ENCODE measurements at places on chromosomes 6 and 20.

DNA sequence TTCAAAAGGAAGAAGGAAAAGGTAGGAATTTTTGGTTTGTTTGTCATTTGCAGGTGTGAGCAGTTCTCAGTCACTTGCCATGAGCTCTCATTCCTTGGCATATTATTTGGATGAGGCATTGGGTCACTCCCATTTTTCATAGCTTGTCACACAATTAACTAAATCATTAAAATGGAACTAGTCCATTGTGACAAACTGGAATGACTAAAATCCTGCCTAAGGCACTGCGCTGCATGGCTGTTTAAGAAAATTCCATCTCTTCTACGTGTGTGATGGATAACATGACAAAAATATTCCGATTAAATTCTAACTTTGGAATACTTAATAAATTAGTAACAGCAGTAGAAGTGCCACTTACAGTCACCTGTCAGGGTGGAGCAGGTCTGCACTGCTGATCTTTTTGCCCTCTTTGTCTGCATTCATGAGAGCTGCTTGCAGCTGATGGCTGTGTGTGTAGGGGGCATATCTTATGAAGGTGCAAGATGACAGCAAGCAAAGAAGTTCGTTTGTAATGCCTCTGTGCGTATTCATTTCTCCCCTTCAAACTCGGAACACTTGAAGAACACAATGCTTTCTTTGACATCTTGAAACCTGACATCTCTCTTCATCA is 1292.6 kb upstream of the MAP3K7 start:
- no peak for DNase-seq

DNA sequence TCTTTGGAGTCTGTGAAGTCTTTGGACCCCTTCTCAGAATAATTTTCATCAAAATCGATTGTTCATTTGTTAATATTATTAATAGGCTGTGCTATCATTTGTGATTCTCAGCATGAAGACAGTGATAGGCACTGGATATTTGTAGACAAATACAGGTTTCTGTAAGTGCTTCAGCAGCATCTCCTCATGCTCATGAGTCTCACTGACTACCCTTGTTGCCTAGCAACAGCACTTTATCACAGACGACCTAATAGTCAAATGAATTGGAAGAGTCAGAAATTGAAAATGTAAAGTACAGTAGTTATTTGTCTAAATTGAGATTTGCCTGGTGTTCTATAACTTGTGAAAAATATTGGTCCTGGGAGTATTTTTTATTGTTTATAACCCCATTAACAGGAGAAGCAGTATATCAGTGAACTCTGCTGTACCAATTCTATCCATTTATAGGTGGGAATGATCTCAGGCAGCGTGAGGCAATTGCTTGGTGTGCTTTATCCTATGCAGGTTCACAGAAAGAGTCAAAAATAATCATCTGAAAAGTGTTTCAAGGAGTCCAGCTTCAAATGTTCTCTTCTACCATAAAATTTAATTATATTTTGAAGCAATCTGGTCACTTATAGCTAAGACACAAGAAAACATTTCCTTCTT is 684.6 kb downstream of the RFPL4B start:
- no peak for DNase-seq

GRCh38 chr6:40336940-40337760 is 250.0 kb downstream of the LRFN2 start:
- DNase-seq: no peak

- DNase-seq: no peak
Measured at GRCh38 chr6:149160943-149161342, 156.6 kb upstream of the TAB2 start.

DNA sequence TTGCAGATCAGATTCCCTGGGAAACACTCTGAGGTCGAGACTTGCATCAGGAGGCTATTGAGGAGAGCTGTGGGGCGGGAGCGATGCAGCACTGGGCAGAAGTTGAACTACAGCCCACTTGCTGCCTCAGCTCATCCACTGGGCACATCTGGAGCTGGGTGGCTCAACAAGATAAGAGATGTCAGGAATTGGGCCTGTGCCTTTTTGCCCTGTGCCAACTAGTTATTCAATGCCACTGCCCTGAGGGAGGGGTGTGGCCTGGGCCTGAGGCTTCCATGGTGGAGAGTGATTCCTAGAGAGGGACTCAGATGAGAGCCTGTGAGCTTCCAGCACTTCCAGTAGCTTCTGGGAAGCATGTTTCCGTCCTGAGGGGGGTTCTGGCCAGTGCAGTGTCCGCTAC is 32.7 kb downstream of the BRPF3 start:
- DNase-seq: no peak

- DNase-seq: no peak
Measured at GRCh38 chr20:14815340-14815739, 477.9 kb upstream of the FLRT3 start.

DNA sequence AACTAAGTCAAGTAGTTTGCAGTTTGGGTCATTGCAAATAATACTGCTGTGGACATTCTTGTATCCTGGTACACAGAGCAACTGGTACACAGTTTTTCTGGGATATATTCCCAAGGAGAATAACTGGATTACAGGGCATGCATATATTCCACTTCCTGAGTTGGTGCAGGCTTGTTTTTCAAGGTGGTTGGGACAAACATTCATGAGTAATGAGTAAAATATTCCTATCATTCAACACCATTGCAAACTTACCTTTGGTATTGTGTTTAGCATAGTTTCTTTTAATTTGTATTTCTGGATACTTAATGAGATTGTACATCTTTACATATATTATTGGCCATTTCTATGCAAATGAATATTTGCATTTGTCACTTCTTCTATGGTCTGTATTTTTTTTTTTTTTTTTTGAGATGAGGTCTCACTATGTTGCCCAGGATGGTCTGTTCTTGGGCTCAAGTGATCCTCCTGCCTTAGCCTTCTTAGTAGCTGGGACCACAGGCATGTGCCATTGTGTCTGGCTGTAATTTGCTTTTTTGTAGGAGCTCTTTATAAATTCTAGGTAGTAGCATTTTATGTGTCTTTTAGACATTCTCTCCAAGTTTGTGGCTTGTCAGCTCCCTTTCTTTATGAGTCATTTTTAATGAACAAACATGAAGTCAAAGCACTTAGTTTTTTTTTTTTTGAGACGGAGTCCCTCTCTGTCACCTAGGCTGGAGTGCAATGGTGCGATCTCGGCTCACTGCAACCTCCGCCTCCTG is 158.7 kb downstream of the SOX4 start:
- DNase-seq: no peak

- DNase-seq: no peak
Measured at GRCh38 chr20:44901974-44902373, 7.9 kb upstream of the PABPC1L start.

GRCh38 chr6:165245701-165246100 is 63.7 kb downstream of the C6orf118 start:
- DNase-seq: no peak

- no peak for DNase-seq
Measured at GRCh38 chr20:24465730-24466129, 3.7 kb upstream of the SYNDIG1 start.

DNA sequence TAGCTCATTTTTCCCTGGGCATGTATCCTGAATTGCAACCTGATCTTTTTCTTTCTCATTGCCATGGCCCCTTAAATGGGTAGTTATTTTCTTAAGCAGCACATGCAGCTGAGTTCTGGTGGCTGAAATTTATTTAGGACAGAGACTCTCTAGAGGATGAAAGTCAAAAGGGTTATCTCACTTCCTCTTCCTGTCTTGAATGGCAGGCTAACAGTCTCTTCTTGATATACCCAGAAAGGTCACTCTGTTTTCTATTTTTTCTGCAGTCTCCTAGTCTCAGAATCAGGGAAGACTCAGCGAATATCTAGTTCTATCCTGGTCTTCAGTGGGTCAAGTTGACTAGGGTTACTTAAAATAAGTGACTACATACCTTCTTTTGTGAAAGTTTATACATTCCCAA is 243.3 kb downstream of the EPHA7 start:
- DNase-seq: no peak

- no peak for DNase-seq
Measured at GRCh38 chr6:9659848-9660247, 755.0 kb downstream of the TFAP2A start.

GRCh38 chr20:208942-209566 is 18.0 kb upstream of the DEFB129 start:
- no peak for DNase-seq

DNA sequence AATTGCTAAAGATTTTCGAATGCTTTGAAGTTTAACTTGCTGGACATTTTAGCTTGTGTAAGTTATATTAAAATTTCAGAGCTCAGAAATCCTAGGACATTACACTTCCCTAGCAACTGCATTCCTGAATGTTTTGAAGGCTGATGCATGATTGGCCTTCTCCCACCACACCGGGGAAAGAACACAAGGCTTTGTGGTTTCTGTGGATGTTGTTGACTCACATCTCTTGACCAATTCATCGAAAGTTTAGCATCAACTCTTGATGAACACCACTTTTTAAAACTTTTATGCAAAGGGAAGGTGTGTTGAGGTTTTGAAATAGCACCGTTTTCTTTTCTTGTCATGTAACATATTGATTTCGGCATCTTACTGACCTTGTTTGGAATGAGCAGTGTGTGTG is 81.1 kb downstream of the RIMS1 start:
- no peak for DNase-seq

GRCh38 chr6:5155906-5156305 is 70.8 kb downstream of the PPP1R3G start:
- DNase-seq: no peak

DNA sequence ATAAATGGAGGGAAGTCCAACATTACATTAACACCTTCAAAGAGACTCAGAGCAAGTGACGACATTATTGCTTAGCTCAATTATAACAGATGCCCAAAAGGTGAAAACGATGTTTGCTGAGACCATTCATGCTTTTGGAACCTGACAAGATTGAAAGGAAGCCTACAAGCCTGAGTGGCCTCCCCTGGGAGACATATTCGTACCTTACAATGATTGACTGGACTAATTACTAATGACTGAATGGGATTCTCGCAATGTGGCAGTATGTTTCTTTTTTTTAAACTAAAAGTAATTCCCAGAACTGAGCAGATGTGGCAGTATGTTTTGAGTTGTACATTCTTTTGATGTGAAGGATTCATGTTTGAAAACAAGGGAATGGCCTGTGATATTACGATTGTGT is 49.9 kb downstream of the VEGFA start:
- DNase-seq: no peak

DNA sequence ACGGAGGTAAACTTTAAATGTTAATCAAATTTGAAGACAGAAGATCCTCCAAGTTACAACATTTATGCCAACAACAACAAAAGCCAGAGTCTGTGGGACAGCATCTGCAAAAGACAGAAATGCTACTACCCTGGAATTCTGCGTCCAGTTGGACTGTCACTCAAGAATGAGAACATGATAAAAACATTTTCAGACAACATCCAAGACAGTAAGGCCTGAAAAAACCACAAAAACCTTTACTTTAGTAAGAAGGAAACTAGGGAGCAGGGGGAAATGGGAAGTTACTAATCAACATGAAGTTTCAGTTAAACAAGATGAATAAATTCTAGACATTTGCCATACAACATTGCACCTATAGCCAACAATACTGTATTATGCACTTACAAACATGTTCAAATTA is 77.6 kb downstream of the MLIP start:
- no peak for DNase-seq

GRCh38 chr6:166046226-166046625 is 121.4 kb downstream of the TBXT start:
- DNase-seq: no peak

- DNase-seq: no peak
Measured at GRCh38 chr6:56637640-56638039, 5.0 kb downstream of the DST start.

DNA sequence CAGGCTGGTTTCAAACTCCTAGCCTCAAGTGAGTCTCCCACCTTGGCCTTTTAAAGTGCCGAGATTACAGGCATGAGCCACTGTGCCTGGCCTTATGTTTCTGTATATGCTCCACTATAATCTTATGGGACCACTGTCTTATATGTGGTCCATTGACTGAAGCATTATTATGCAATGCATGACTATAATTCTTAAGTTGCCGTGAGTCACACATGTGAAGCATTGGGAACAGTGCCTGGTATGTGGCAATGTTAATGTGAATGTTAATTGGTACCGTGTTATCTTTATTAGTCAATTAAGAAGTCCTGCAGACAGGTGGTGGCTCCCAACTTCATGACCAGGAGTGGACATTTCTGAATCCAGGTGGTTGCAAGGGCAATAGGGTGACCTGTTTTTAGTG is 14.7 kb upstream of the ASXL1 start:
- DNase-seq: no peak

GRCh38 chr20:32062776-32063170 is 10.7 kb downstream of the HCK start:
- DNase-seq: no peak

DNA sequence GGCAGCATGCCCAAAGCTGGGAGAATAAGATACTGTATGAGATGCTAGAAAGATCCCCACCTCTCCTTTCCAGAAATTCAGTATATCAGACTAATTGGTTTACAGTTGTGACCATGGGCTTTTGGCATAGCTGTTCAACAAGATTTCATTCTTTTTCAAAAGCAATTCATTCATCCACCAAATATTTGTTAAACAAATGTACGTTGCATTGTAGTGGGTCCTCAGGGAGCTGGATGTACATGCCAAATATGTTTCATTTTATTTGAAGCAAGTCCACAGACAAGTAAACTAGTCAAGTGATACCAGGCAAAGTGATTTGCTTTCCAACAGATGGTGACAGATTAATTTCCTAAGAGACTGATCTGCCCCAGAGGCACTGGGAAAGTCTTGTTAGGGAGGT is 85.8 kb upstream of the ESR1 start:
- DNase-seq: no peak

GRCh38 chr6:15621203-15622044 is 41.4 kb downstream of the DTNBP1 start:
- DNase-seq: no peak

- DNase-seq: no peak
Measured at GRCh38 chr6:27894839-27895762, 17.1 kb downstream of the OR2B2 start.

DNA sequence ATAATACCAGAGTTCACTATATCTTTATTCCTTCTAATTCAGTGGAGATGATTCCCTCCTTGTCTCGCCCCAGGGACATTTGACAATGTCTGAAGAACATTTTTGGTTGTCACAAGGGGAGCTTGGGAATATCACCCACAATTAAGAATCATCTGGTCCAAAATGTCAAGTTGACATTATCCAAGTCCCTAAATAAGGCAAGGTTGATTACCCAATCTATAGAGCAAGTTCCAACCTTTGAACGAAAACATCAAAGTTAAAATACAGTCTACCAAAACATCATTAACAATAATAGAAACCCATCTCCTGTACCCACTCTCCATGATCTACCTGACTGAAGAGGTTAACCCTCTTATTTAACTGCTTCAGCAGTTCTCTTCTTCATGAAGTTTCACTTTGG is 15.6 kb downstream of the DEK start:
- DNase-seq: no peak

DNA sequence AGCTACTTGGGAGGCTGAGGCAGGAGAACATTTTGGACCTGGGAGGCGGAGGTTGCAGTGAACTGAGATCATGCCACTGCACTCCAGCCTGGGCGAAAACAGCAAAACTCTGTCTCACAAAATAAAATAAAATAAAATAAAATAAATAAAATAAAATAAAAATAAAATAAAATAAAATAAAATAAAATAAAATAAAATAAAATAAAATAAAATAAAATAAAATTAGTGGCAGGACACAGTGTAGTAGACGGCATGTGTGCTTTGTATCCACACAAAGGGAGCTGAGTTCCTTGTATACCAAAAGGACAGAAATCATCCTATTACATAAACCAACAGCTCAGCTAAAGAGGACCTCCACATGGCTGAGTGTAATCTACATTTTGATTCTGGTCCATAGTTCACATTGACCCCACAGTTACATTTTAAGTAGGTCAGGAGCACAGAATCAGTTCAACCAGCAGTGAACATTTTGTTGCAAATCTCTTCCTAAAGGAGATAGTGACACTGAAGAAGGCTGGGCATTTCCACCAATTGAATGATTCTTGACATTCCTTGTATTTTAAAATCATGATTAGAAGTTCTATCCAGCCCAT is 91.7 kb upstream of the MAP7 start:
- no peak for DNase-seq
